ENCODE measurements at places on chromosomes 4 and X.

DNA sequence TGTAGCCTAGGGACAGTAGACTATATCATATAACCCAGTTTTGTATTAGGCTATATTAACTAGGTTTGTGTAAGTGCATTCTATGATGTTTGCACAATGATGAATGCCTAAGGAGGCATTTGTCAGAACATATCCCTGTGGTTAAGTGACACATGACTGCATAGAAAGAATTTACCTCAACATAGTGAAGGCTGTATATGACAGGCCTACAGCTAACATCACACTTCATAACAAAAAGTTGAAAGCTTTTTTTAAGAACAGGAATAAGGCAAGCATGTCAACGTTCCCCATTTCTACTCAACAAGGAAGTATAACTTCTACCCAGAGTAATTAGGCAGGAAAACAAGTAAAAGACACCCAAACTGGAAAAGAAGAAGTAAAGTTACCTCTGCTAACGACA is 165.9 kb upstream of the NDST4 start:
- peak; percentile 48 for DNase-seq

- DNase-seq = peak; percentile 26
Measured at GRCh38 chr4:159764343-159764952, 661.6 kb downstream of the RAPGEF2 start.

DNA sequence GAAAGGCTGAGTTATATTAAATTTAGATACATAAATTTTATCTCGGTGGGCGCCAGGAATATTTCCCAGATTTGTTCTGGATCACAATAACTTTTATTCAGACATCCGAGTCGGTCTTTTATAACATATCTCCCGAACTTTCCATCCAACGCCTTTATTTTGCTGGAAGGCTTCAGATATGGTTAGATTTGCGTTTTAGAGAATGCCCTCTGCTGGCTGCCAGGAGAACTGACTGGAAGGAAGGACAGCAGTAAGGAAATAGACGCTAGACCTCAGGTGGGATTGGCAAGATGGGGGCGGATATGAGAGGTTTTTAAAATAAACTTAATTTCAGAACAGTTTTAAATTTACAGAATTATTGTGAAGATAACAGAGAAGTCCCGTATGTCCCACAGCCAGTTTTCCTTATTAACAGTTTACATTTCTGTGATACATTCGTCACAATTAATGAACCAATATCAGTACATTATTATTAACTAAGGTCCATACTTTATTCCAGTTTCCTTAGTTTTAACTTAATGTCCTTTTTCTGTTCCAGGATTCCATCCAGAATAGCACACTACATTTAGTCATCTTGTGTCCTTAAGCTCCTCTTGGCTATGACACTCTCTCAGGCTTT is 4.6 kb upstream of the KANTR start:
- no peak for DNase-seq

DNA sequence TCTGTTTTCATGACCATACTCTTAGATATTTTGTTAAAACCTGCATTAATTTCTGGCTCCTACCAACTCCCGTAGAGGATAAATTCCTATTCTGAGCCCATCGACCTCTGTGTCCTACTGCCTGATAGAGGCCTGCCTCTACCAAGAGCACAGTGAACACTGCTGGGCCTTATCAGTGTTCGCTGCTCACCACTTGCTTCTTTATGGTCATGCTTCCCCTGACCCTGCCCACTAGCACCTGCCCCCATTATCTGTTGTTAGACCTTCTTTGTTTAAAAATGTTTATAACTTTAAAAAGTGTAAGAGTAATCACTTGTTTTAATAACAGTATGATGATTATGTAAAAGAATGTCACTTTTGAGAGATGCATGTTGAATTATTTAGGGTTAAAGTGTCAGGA is 6.1 kb downstream of the DAPP1 start:
- DNase-seq = no peak

GRCh38 chr4:3207531-3208037 is 41.4 kb upstream of the MSANTD1 start:
- no peak for DNase-seq

- no peak for DNase-seq
Measured at GRCh38 chr4:36064117-36064516, 180.2 kb downstream of the ARAP2 start.

DNA sequence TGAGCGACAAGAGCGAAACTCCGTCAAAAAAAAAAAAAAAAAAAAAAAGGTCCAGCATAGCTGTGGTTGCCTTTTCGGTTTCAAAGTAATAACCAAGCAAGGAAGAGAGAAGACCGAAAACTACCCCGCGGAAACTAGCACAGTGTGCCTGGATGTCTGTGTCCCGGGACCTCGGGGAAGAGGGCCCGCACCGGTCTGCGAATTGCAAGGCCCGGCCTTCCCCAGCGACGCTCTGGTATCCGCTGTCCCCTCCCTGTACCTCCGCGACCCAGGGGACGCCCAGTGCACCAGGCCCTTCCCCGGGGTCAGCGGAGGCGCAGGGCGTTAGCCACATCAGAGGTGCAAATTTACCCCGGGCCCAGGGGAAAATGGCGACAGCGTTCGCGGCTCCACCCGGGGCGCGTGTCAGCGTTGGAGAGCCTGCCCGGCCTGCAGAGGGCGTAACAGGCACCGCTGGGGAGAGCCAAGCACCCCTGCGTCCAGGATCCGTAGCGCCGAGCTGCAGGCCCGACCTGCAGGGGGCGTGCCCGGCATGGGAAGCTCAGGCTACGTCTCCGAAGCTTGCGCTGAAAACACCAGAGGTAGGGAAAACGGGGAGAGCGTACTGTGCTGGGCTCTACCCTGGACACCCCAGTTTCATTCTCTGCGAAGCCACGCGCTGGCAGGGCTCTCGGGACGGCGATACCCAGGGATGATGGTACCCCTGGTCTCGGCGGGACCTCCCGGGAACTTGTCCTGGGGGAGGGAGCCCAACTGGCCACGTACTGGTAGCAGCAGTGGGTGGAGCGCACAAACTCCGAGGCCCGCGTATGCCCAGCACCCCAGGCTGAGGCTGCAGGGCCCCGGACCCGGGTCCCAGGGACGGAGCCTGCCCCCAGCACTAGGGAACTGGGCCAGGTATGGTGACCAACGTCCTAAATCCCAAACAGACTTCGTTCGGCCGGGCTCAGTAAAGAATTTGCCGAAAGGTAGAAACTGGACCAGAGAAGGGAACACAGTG is 16.2 kb downstream of the NKX6-1 start:
- DNase-seq = no peak

- DNase-seq = no peak
Measured at GRCh38 chr4:72295966-72296557, 264.3 kb downstream of the NPFFR2 start.

DNA sequence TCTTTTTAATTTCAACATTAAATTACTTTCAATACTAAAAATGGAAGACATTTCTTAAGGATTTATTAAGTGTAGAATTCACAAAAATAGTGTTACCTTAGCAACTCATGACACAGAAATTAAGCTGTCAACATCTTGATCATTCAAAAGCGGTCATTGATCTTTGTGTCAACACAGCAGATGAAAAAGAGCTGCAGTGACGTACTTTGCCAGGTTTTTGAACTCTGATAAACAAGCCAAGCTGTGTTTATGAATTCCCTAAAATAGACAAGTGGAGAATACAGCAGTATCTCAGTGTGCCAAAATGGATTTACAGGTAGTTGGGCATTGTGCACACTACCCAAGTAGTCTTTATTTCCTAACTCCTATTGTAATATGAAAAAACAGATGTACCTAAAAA is 1141.8 kb upstream of the PCDH7 start:
- no peak for DNase-seq

- no peak for DNase-seq
Measured at GRCh38 chr4:53863158-53863557, 201.2 kb downstream of the CHIC2 start.

GRCh38 chr4:124459196-124459940 is 253.2 kb downstream of the ANKRD50 start:
- DNase-seq = no peak

- no peak for DNase-seq
Measured at GRCh38 chr4:107987916-107988762, 1.6 kb upstream of the HADH start.

Data from kidney epithelial cell (primary cell).